Fibroblast of skin of right quadriceps (primary cell): ENCODE measurements at places on chromosomes 2 and 18.
A peak's percentile ranks its signal among the peaks of the same experiment; 100 is the strongest.

DNA sequence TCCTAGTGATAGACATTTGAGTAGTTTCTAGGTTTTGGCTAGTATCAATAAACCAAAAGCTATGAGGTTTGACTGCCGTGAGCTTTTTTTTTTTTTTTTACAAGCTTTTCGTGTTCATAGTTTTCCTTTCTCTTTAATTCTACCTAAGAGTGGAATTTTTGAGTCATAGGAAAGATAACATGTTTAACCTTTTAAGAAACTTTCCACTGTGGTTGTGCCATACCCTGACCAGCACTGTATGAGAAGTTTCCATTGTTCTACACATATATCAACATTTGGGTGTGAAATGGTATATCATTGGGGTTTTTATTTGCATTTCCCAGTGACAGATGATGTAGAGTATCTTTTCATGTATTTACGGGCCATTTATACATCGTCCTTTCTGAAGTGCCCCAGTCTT, 31.7 kb downstream of the UBE2F start:
- DNase-seq = no peak

DNA sequence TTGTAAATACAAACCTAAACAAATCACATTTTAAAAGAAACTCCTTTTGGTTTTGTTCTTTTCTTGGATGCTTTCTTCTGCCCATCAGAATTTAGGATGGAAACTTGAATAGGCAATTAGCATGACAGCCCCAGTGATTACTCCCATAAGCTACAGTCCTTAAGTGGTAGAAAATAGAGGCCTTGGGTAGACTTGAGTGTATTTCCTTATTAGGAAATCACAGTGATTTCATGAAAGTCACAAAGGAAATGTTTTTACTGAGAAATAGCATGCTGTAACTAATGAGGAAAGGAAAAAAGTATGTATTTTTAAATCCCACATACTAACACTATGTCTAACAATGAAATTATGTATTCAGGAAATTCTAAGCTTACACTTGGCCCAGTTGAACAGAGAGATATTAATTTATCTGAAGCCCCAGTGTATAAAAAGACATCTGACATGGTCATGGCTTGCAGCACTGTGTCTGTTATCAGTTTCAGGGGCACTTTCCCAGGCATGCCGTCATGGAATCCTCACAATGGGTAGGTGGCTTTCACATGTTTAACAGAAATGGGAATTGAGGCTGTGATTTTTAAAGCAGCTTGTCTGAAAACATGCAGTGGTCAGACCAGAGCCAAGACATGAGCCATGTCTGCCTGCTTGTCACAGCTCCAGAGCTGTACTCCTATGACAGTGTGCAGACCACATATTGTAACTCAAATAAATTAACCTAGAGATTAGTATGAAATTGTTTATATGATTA, 79.7 kb upstream of the TRIB2 start:
- peak; percentile 61 for DNase-seq

DNA sequence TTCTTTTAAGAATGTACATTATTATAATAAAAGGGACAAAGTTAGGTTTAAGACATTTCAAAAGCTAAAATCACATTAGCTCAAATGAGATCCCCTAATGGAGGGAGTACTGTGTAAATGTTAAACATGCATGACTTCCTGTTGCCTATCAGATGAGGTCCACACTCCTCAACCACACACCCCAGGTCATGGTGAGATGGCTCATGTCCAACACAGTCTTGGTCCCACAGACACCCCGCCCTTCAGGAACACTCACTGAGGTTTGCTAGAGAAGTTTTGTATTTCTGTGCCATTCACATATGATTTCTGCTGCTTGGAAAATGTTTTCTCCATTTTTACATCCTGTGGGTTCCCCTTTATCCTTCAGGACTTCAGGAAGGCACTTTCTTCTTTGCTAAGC, 491.0 kb downstream of the SOX11 start:
- DNase-seq = no peak

DNA sequence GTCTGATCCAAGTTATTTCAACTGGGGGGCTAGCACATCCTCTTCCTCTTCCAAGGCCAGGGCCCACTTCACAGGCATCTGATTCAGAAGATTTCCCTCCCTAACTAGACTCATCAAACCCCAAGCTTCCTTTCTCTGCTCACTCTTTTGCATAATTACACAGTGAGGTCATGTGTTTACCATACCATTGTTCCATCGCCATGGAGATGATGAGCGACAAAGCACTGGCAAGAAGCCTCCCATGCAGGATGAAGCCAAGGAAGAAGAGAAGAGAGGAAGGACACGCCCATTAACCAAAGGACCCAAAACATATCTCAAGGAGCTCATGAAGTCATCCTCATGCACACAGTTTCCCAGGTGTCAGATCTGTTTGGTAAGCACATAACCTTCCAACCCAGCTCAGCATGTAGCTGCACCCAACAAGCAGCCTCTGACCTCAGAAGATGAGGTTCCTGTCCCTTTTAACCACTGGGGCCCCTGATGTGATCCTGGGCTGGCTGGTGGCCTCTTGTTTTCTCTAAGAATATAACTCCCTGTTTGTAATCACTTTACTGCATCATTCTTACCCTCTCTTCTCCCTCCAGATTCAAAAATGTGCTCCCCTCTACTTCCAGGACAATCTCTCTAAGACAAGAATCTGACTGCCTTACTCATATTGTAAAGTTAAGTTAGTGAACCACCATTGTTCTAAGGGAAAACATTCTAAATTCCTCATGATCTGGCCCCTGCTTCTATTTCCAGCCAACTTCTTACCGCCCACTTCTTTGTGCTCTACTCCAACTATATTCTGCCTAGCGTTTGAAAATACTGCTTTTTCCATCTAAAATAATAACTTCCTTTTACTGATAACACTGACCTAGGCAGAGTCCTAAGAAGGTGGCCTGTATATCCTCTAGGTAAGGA, 190.1 kb downstream of the TTC32 start:
- peak; percentile 97 for DNase-seq

DNA sequence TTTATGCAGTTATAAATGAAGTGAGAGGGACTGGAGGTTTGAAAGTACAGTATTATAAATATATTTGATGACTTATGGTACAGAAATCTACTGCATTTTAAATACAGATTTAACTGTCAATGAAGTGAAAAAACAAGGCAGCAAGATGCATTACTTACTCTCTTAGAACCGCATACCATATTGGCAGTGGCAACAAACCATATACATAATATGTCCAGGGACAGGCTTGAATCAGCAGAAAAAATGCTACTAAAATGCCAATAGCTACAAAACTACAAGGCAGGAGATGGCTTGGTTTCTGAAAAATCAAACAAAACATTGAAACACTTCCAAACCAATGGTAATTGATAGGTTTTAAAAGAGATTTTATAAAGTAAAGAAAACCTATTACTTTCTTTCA, 77.2 kb downstream of the PIGN start:
- DNase-seq = peak; percentile 28

GRCh38 chr2:196971574-196972279, 45.2 kb upstream of the PGAP1 start:
- no peak for DNase-seq

- DNase-seq = no peak
Observed at GRCh38 chr18:68714366-68714711, 569 bp downstream of the TMX3 start.

- DNase-seq = no peak
Observed at GRCh38 chr18:46346213-46346612, 242.0 kb downstream of the HAUS1 start.

GRCh38 chr18:49647496-49648168, 85.8 kb downstream of the LIPG start:
- peak; percentile 52 for DNase-seq

DNA sequence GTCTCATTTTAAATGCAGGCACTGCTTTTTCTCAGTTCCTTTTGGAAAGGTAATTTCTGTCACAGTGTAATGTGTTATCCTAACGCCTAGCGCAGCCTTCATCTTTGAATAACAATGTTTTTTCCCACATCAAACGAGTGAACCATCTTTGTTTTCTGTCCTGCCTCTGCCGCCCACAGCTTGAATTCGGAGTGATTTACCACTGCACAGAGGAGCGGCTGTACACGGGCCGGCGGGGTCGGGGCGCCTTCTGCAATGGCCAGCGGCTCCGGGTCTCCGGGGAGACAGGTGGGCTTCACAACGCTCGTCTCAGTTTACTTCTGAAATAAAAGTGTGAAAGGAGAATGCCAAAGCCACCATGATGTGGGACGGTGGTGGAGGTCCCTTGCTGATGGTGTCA, 32.8 kb downstream of the IMPA2 start:
- DNase-seq = no peak

DNA sequence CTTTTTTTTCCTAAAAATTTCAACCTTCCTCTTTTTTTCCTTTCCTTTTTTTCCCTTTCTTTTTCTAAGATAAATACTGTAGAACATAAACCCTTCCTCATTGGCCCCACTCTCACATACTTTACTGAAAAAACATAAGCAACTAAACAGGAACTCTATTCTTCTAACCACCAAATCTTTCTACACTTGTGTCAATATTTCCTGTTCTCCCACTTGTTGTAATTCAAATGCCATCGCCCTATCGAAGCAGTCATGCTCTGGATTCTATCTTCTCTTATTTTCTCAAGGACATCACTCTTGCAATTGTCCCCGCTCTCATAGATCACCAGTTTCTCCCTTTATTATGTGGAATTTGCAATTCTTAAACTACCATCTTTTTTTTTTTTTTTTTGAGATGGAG, 20.2 kb upstream of the SSB start:
- no peak for DNase-seq

GRCh38 chr2:29281086-29281915, 166.1 kb downstream of the CLIP4 start:
- peak; percentile 44 for DNase-seq

- DNase-seq = no peak
Observed at GRCh38 chr2:165348441-165348840, 109.2 kb downstream of the SCN2A start.

GRCh38 chr2:161273038-161273760, 35.0 kb upstream of the PSMD14 start:
- DNase-seq = peak; percentile 52

DNA sequence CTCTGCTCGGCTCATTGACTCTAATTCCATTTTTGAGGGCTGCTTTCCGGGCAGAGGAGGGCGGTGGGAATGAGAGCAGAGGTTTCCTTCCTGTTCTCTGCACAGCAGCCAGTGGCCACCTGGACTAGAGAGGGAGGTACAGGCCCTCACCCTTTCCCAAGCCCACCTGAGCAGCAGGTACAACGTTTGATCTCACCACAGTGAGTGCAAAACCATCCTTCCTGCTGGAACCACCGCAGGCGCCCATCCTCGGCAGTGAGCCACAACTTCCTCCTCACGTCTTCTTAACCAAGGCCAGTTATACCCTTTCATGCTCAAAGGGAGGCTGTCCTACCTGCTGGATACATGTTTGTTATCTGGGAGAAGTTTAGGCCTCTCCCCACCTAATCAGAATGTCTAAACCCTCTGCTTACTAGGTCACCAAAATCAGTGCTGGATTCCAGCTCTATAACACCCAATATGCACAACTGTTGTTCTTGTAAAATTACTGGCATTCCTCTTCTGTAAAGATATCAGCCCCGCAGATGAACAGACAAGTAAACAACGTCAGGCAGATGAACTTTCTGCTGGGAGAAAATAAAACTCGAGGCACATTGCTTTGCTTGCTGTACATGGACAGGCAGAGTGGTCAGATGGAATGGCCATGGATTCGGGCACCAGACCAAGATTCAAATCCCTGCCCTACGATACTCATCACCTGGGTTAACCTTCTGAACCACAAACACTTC, 191.4 kb downstream of the SH3RF3 start:
- no peak for DNase-seq
